NAMALWA (cell line): ENCODE measurements at places on chromosomes 7 and 10.

DNA sequence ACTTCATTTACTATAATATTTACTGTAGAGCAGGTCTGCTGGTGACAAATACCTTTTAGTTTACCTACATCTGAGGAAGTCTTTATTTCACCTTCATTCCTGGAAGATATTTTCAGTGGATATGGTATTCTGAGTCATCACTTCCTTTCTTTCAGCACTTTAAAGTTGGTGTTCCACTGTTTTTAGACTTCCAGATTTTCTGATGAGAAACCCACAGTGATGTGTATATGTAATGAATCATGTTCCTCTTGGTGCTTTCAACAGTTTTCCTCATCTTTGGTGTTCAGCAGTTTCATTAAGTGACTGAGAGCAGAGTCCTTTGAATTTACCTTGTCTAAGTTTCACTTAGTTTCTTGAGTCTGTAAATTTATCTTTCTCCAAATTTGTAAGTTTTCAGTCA, 36.4 kb downstream of the COPG2 start:
- DNase-seq, result no peak

- no peak for DNase-seq
These were observed 238.4 kb downstream of the EXOC4 start for GRCh38 chr7:133491201-133491691.

DNA sequence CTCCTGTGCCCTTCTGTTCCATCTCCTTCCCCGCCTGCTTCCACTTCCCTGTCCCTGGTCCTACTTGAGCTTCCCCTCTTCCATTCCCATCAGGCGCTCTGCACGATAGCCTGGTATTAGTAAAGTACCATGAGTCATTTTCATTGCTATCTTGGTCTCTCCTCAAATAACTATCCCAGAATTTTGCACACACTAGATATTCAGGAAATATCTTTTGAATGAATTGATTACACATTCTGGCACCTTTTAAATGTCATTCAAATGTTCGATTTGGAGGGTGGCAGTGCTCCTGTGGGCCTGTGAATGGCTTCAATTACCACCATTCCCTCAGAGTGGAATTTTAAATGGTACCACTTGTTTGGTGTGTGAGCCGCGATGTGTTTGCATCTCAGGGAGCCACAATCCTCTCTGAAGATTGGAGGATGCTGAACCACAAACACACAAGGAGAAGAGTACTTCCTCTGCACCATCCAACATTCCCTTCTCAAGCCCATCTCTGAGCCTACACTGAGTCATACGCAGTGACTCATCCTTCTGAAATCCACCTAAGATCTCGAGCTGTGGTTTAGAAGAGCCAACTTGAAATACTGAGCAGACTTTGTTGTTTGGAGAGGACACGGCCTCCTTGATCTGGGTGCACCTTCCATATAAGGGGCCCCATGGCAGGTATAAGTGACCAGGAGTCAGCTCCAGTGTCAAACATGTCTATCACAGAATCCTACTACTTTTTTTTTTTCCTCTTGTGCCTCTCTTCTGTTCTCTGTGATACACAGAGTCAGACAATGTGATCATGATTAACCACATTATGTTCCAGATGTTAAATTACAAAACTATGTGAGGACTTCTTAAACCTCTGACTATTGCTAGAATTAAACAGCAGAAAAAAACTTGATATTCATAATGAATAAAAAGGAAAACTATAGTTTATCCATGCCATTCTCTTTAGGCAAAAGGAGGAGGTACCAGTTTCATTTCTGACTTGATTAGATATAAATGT, 81.9 kb downstream of the BMPER start:
- no peak for DNase-seq

GRCh38 chr7:112505495-112505894, 24.7 kb downstream of the LSMEM1 start:
- DNase-seq, result no peak

- no peak for DNase-seq
These were observed 1.9 kb upstream of the TCF7L2 start for GRCh38 chr10:112948196-112948595.

DNA sequence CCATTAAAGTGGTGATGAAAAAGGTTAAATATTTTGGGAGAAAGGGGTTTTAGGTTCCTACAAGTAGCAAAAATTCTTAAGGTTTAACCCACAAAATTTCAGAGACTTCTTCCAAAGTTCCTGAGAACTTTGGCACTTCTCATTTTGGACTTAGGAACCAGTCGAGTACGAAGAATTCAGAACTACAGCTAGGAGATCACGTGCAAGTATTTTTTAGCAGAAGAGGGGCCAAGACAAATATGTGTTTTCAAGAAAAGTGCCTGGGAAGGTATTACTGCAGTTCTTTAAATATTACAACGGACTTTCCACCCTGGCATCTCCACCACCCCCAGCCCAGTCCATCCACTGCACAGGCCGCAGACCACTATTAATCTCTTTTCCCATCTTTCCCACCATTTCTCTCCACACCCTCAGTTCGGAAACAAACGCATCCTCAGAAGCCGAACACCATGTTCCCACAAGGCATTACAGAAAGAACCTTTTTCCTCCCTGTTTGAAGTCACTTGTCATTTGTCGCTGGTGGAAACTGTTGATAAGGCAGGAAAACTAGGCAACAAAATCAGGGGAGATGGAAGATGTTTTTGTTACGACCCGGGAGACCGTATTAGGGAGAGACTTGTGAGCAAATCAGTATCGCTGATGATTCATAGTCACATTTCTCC, 7.1 kb downstream of the INHBA start:
- no peak for DNase-seq

GRCh38 chr7:44945479-44945878, 33.3 kb downstream of the MYO1G start:
- DNase-seq, result no peak
